Activated naive CD4-positive, alpha-beta T cell treated with anti-CD3 and anti-CD28 coated beads, Interleukin-2, amount 50 U/mL, for 72 hours (primary cell): ENCODE measurements at places on chromosomes 16 and 17.

DNA sequence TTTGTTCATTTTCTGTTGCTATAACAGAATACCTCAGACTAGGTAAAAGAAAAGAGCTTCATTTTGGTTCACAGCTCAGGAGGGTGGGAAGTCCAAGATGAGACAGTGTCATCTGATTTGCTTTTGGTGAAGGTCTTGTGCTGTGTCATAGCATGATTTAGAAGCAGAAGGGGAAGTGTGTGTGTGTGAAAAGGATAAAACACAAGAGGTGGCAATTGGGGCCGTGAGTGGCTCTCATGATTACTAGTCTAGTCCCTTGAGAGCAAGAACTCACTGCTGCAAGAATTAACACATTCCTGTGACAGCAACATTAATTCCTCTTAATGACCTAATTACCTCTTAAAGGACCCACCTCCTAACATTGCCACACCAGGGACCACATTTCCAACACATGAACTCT, 8.3 kb downstream of the SLC35G3 start:
- no peak for DNase-seq

- no peak for DNase-seq
Measured at GRCh38 chr17:57874434-57875289, 24.8 kb upstream of the MRPS23 start.

DNA sequence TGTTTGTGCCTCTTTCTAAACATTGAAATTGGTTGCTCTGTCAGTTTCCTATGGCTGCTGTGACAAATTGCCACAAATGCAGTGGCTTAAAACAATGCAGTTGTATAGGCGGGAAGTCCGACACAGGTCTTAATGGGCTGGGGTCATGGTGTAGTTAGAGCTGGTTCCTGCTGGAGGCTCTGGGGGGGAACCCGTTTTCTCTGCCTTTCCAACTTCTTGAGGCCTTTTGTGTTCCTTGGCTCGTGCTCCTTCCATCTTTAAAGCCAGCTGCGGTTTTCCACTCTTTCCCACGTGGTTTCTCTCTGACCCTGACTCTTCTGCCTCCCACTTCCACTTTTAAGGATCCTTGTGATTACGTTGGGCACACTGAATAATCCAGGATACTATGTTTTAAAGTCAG, 12.5 kb downstream of the EPN2 start:
- DNase-seq, result no peak

DNA sequence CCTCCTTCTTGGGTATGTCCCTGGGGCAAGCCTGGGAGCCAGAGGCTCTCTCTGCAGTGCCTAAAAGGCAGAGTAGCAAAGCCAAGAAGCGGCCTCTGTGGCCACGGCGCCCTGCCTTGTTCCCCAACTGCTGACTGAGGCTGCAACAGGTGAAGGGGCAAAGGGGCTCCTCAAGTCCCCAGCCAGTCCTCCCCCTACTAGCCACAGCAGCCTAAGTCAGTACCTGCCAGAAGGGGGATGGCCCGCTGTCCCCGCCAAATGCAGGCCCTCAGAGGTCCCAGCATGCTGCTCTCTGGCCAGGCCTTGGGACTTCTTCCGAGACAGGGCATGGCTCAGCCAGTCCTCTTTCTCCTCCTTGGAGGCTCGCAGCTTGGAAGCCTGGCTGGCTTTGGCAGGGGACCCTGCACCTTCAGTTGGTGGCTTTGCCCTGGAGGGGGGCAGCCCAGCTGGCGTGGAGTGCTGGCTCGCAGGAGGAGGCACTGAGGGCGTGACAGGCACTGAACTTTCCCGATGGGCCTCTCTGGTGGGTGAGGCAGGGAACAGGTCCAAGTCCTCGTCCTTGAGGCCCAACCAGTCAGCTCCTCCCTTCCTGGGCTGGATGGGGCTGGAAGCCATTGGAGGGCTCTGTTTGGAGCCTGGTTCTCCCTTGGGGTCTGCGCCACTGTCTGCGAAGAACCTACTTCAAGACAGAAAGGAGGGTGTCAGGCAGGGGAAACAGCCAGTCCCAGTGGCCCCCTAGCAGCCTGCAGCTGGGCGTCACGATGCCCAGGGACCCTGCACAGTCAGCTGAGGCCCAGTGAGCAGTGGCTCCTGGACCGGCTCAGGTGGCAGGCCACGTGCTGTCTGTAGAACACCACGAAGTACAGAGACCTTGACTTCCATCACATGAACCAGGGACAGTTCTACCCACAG, 17.6 kb downstream of the FBF1 start:
- DNase-seq, result no peak

GRCh38 chr17:19646788-19647696, 1.5 kb upstream of the ALDH3A2 start:
- DNase-seq, result no peak

- no peak for DNase-seq
Measured at GRCh38 chr17:49061524-49061943, 64.3 kb downstream of the IGF2BP1 start.
